ENCODE measurements at places on chromosomes 4 and X. TPM values are rescaled to one million over a fixed set of nuclear protein-coding genes. Genes with fewer than 3 reads are reported as not detected.

GRCh38 chr4:105059337-105059736 lies 87.3 kb upstream of the TET2 start:
- H3K36me3 ChIP-seq: no peaks in the 10 kb centered on the region
- no peak overlapping the region for H3K27ac ChIP-seq
- DNase-seq: no peak
- no peak overlapping the region for H3K4me3 ChIP-seq
- H3K27me3 ChIP-seq: no peaks in the 10 kb centered on the region

DNA sequence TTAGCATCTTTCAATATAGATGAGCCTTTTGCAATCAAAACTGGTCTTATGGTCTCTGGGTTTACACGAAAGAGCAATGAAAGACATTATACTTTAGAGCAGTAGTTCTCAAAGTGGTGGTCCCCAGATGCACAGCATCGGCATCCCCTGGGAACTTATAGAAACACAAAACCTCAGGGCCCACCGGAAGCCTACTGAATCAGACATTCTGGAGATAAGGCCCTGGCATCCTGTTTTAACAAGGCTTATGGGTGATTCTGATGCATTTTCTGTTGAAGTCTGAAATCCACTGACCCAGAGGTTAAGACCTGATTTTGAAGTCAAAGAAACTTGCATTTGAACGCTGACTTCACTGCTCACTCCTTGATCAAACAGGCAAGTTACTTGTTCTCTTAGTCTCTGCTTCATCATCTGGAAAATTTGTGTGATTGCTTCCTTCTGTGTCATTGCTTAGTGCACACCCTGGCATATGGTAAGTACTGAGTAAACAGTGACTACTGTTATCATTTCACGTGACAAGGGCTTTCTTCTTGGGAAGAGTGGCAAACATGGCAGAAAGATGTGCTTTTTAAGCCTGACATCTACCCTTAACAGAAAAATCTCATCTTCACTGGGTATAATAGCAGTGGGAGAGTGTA lies 14.5 kb downstream of the CHRNA9 start:
- no peaks in the 10 kb centered on the region for H3K4me1 ChIP-seq
- no peak overlapping the region for H3K27ac ChIP-seq
- no peak for DNase-seq
- H3K27me3 ChIP-seq: no peaks in the 10 kb centered on the region
- peaks cover 2% of the 10 kb centered on the region for H3K36me3 ChIP-seq

PDLIM5 gene
- total RNA-seq: 51.5 TPM

DNA sequence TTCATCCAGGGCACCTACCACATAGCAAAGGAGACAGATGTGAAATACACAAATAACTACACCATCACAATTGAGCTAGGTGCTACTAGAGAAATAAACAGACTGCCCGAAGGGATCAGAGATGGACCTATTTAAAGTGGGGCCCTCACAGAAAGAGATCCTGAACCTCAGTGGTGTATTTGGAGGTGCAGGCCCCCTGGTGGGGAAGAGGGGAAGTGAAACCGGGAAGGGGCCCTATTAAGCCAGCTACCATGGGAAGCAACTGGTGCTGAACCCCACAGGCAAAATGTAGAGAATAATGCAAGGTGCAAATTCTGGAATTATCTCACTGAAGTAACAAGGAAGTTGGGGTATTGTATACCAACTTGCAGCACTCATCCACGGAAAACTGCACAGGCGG lies 78.6 kb upstream of the FAM9A start:
- H3K4me1 ChIP-seq: no peaks in the 10 kb centered on the region
- H3K36me3 ChIP-seq: no peaks in the 10 kb centered on the region
- no peak overlapping the region for H3K27ac ChIP-seq
- DNase-seq: peak; percentile 62

- H3K27ac ChIP-seq: no peak overlapping the region
- H3K27me3 ChIP-seq: no peaks in the 10 kb centered on the region
- H3K36me3 ChIP-seq: peaks cover 1% of the 10 kb centered on the region
- no peak for DNase-seq
Measured at GRCh38 chrX:153739754-153740486, 15.3 kb downstream of the ABCD1 start.

GRCh38 chrX:138411048-138411447 lies 300.5 kb downstream of the FGF13 start:
- H3K27ac ChIP-seq: no peak overlapping the region
- no peak overlapping the region for H3K4me3 ChIP-seq
- DNase-seq: no peak
- H3K4me1 ChIP-seq: peaks cover 8% of the 10 kb centered on the region
- H3K36me3 ChIP-seq: no peaks in the 10 kb centered on the region

DNA sequence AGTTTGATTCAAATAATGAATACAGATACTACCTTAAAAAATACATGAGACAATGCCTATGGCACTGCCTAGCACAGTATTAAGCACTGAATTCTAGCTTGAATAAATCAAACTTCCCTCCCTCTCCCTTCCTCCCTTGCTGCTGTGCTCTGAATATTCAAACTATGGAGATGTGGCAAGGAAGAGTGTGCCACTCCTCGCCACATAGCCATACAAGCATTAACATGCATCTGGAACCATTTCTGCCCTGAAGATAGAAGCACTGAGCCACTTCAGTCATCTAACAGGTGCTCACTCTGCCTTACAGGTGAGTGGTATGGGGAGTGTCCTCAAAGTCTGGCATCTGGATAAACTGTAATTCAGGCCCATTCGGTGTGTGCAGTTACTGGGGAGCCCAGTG lies 276.9 kb downstream of the ARHGAP24 start:
- DNase-seq: no peak
- peaks cover 14% of the 10 kb centered on the region for H3K4me1 ChIP-seq
- no peak overlapping the region for H3K4me3 ChIP-seq

DNA sequence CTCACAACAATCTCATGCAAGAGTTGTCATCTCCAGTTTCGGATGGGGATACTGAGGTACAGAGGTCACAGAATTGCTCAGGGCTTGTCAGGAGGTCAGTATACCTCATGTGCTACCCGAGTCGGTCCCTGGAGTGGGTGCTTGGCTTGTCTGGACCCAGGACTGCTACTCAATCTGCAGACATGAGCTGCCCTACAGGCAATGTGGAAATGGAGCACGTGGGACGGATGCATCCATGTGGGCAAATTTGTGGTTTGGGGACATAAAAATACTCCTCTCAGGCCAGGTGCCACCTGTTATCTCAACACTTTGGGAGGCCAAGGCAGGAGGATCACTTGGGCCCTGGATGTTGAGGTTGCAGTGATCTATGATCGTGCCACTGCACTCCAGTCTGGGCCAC lies 15.8 kb downstream of the USP11 start:
- no peaks in the 10 kb centered on the region for H3K4me1 ChIP-seq
- no peaks in the 10 kb centered on the region for H3K27me3 ChIP-seq
- H3K4me3 ChIP-seq: no peak overlapping the region
- no peak overlapping the region for H3K27ac ChIP-seq
- peaks cover 22% of the 10 kb centered on the region for H3K36me3 ChIP-seq

DNA sequence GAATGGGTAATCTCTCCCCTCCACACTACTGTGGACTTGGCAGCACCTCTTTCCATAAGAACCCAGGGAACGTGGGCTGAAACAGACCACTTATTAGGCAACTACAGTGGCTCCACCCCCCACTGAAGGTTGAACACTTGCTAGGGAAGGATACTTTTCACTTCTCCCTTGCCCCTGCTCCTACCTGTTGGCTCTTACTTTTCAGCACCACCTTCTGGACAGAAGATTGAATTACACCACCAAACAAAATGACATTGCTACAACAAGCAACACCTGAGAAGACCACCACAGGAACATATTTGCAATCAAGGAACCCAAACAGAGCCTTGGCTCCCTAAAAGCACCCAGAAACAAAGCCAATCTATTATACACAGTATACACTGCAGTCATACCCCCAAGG lies 132.1 kb upstream of the CXCL13 start:
- no peaks in the 10 kb centered on the region for H3K36me3 ChIP-seq
- no peaks in the 10 kb centered on the region for H3K4me1 ChIP-seq
- H3K27me3 ChIP-seq: peaks cover 15% of the 10 kb centered on the region

DNA sequence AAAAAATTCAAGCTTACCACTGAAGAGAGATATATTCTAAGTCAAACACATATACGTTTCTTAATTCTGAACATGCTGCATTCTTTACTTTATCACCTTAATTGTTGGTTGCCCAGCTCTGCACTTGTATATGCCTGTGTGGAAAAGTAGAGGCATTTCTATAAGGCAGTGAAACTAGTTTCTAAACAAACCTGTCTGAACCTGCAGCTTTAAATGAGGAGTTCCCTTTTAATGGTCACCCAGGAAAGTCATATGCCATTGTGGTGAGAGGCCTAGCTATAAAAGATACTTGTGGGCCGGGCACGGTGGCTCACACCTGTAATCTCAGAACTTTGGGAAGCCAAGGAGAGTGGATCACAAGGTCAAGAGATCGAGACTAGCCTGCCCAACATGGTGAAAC lies 147.4 kb upstream of the RXFP1 start:
- H3K36me3 ChIP-seq: no peaks in the 10 kb centered on the region
- no peaks in the 10 kb centered on the region for H3K27me3 ChIP-seq
- no peak overlapping the region for H3K27ac ChIP-seq
- H3K4me3 ChIP-seq: no peak overlapping the region
- no peak for DNase-seq
- H3K4me1 ChIP-seq: no peaks in the 10 kb centered on the region

DNA sequence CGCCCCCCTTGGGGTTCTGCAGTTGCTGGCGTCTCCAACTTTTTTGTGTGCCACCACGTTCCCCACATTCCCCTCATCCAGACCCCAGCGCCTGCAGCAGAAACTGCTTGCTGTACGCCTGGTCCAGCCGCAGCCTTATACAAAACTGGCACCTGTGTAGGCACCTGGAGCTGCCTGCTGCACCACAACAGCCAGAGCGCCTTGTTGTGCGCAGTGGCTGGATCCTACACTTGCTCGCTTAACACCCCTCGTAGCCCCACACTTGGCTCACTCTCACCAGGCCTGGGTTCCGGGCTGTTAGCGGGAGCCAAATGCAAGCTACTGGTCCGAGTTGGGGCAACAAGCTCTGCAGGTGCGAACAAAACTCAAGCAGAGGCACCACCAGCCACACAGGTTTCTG lies 136.8 kb downstream of the TECRL start:
- no peaks in the 10 kb centered on the region for H3K27me3 ChIP-seq
- peaks cover 3% of the 10 kb centered on the region for H3K36me3 ChIP-seq
- DNase-seq: no peak
- H3K27ac ChIP-seq: no peak overlapping the region

SPINK2 gene
- total RNA-seq: 0.92 TPM

- no peaks in the 10 kb centered on the region for H3K36me3 ChIP-seq
- no peaks in the 10 kb centered on the region for H3K27me3 ChIP-seq
- H3K4me1 ChIP-seq: no peaks in the 10 kb centered on the region
- no peak overlapping the region for H3K27ac ChIP-seq
- H3K4me3 ChIP-seq: no peak overlapping the region
Measured at GRCh38 chr4:77600521-77601451, 4.8 kb upstream of the CXCL13 start.

DNA sequence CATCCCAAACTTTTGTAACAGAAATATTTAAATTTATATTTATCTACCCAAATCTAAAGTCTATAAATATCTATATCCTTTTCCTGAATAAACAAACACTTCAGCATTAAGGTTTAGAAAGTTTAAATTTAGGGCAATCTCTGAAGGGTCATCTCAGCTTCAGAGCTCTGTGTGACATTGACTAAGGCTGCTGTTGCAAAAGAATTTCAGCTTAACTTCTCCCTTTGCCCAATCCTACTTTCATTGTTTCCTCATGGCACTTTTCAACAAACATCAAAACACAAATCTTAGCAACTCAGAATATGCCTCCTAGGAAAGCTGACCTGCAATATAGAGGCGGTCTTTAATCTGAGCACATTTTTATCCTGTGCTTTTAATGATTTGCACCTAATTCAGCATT lies 79.7 kb upstream of the BANK1 start:
- no peak for DNase-seq
- H3K4me3 ChIP-seq: no peak overlapping the region
- H3K27ac ChIP-seq: no peak overlapping the region
- H3K36me3 ChIP-seq: peaks cover 5% of the 10 kb centered on the region

NWD2 gene
- total RNA-seq: not detected

SPRY1 gene
- 107 TPM for total RNA-seq

- H3K36me3 ChIP-seq: no peaks in the 10 kb centered on the region
- peaks cover 58% of the 10 kb centered on the region for H3K27me3 ChIP-seq
- H3K27ac ChIP-seq: no peak overlapping the region
- H3K4me1 ChIP-seq: peaks cover 32% of the 10 kb centered on the region
- no peak overlapping the region for H3K4me3 ChIP-seq
- DNase-seq: no peak
Measured at GRCh38 chrX:132954323-132954722, 4.1 kb downstream of the HS6ST2 start.

PLP2 gene
- 12.9 TPM for total RNA-seq

DNA sequence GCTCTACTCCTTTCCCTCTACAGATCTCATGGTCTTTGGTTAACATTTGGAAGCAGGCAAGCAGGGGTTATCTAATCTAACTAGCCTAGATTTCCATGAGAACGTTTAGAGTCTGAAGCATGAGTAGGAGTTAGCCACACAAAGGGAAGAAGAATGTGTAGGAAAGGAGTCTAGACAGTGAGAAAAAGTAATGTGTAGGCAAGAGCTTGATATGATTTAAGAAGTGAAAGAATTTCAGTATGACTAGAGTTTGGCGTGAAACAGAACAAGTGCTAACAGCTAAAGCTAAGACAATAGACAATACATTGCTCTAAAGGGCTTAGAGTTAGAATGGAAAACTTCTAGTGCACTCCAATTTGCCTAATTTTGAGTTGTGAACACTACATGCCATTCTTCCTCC lies 10.8 kb downstream of the CXCL8 start:
- no peak for DNase-seq
- H3K4me3 ChIP-seq: no peak overlapping the region
- no peaks in the 10 kb centered on the region for H3K27me3 ChIP-seq
- no peaks in the 10 kb centered on the region for H3K36me3 ChIP-seq
- H3K4me1 ChIP-seq: peaks cover 2% of the 10 kb centered on the region

AWAT1 gene
- not detected for total RNA-seq

PNCK gene
- 8.6 TPM for total RNA-seq

ABHD18 gene
- total RNA-seq: 15.9 TPM

GRCh38 chrX:18542905-18543304 lies 117.5 kb downstream of the CDKL5 start:
- no peak for DNase-seq
- H3K36me3 ChIP-seq: no peaks in the 10 kb centered on the region
- peaks cover 34% of the 10 kb centered on the region for H3K4me1 ChIP-seq
- no peak overlapping the region for H3K27ac ChIP-seq

SOX3 gene
- total RNA-seq: 16.3 TPM

DNA sequence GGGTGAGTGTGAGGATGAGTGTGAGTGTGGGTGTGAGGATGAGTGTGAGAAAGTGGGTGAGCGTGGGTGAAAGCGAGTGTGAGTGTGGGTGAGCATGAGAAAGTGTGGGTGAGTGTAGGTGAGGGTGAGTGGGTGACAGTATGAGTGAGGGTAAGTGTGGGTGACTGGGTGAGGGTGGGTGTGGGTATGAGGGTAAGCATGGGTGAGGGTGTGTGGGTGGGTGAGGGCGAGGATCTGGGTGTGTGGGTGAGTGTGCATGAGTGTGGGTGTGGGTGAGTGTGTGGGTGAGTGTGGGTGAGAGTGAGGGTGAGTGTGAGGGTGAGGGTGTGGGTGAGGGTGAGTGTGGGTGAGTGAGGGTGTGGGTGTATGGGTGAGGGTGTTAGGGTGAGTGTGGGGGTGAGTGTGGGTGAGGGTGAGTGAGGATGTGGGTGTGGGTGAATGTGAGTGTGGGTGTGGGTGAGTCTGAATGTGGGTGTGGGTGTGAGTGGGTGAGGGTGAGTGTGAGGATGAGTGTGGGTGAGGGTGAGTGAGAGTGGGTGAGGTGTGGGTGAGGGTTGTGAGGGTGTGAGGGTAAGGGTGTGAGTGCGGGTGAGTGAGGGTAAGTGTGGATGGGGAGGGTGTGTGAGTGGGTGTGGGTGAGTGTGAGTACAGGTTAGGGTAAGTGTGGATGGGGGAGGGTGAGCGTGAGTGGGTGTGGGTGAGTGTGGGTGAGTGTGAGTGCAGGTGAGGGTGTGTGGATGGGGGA lies 48.9 kb downstream of the ING2 start:
- DNase-seq: no peak
- peaks cover 8% of the 10 kb centered on the region for H3K36me3 ChIP-seq
- H3K27me3 ChIP-seq: no peaks in the 10 kb centered on the region
- no peaks in the 10 kb centered on the region for H3K4me1 ChIP-seq
- no peak overlapping the region for H3K4me3 ChIP-seq
